Left ventricle myocardium inferior (tissue), 1 donor: ENCODE measurements at places on chromosomes 4 and X. TPM values are rescaled to one million over a fixed set of nuclear protein-coding genes. Genes with fewer than 3 reads are reported as not detected.

GRCh38 chrX:65035446-65035770 is 59.2 kb upstream of the ZC4H2 start:
- no peaks in the 10 kb centered on the region for H3K36me3 ChIP-seq
- H3K4me1 ChIP-seq = no peaks in the 10 kb centered on the region
- H3K27ac ChIP-seq = peak overlapping the region; percentile 63
- peak; percentile 15 for DNase-seq
- peaks cover 8% of the 10 kb centered on the region for H3K27me3 ChIP-seq

GRCh38 chr4:7929118-7929951 is 10.3 kb downstream of the AFAP1 start:
- no peak for DNase-seq
- H3K27me3 ChIP-seq = no peaks in the 10 kb centered on the region
- no peak overlapping the region for H3K27ac ChIP-seq
- H3K4me1 ChIP-seq = peaks cover 15% of the 10 kb centered on the region
- H3K4me3 ChIP-seq = no peak overlapping the region
- H3K36me3 ChIP-seq = peaks cover 5% of the 10 kb centered on the region

GRCh38 chrX:20567108-20567507 is 300.4 kb upstream of the RPS6KA3 start:
- H3K4me3 ChIP-seq = no peak overlapping the region
- H3K27me3 ChIP-seq = no peaks in the 10 kb centered on the region
- no peak overlapping the region for H3K27ac ChIP-seq
- no peak for DNase-seq

DNA sequence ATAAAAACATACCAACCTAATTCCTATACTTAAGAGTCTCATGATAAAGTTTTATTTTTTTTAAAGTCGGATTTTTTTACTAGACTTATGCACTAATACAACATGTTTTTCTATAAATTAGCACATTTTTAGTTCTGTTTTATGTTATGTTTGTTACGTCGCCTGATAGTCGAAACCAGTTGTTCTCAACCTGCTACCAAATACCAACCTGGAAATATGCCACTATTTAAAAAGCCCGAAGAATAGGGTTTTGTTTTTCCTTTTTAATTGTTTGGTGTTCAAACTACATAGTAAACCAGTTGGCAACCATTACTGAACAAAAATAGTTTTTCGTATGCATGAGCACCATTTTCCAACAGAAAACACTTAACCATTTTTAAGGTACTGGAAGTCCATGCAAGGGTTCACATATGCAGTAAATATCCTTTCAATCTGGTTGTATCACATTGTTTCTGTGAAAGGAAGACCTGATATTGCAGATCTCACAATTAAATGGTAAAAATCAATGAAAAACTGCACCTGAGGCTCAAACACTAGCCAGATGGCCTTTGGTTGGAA is 1.4 kb downstream of the WDFY3 start:
- peaks cover 53% of the 10 kb centered on the region for H3K4me1 ChIP-seq
- H3K27me3 ChIP-seq = no peaks in the 10 kb centered on the region
- H3K36me3 ChIP-seq = no peaks in the 10 kb centered on the region
- no peak for DNase-seq
- H3K4me3 ChIP-seq = peak overlapping the region; percentile 92

DNA sequence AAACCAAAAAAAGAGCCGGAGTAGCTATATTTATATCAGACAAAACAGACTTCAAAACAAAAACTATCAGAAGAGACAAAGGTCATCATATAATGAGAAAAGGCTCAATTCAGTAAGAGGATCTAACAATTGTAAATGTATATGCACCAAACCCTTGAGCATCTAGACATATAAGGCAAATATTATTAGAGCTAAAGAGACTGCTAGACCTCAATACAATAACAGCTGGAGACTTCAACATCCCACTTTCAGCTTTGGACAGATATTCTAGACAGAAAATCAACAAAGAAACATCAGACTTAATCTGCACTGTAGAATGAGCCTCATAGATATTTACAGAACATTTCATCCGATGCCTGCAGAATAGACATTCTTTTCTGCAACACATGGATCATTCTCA is 4.8 kb upstream of the PROM1 start:
- peaks cover 3% of the 10 kb centered on the region for H3K4me1 ChIP-seq
- H3K36me3 ChIP-seq = no peaks in the 10 kb centered on the region
- DNase-seq = no peak

GRCh38 chr4:48651914-48652313 is 128.2 kb downstream of the FRYL start:
- H3K36me3 ChIP-seq = no peaks in the 10 kb centered on the region
- no peaks in the 10 kb centered on the region for H3K27me3 ChIP-seq
- peaks cover 62% of the 10 kb centered on the region for H3K4me1 ChIP-seq
- no peak overlapping the region for H3K4me3 ChIP-seq
- H3K27ac ChIP-seq = peak overlapping the region; percentile 34

DNA sequence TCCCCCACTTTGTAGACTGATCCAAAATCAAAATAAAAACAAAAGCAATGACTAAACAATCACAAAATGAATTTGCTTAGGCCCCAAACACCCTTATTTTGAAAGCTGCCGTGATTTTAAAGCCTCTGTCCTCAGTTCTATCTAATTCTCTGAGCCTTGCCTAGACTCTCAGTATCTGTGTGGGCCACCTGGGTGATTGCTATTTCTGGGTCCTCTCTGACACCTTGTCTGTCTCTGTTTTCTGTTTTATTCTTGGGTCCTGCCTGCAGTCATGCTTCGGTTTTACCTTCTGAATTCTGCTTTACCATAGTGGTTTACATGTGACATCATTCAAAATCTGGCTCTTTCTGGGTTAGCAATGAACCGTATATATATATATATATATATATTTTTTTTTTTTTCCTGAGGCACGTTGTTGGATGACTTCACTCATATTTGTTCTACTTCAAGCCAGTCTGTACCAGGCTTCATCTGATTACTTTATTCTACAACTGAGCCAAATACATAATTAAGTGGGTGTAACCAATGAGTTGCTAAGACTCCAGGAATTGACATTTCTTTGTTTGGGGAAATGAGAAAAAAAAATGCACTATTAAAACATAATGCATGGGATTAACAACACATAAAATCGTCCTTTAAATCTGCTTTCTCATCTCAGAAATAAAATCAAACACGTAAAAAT is 710.7 kb upstream of the SLIT2 start:
- no peak for DNase-seq
- no peak overlapping the region for H3K27ac ChIP-seq
- H3K4me3 ChIP-seq = no peak overlapping the region
- no peaks in the 10 kb centered on the region for H3K4me1 ChIP-seq

DNA sequence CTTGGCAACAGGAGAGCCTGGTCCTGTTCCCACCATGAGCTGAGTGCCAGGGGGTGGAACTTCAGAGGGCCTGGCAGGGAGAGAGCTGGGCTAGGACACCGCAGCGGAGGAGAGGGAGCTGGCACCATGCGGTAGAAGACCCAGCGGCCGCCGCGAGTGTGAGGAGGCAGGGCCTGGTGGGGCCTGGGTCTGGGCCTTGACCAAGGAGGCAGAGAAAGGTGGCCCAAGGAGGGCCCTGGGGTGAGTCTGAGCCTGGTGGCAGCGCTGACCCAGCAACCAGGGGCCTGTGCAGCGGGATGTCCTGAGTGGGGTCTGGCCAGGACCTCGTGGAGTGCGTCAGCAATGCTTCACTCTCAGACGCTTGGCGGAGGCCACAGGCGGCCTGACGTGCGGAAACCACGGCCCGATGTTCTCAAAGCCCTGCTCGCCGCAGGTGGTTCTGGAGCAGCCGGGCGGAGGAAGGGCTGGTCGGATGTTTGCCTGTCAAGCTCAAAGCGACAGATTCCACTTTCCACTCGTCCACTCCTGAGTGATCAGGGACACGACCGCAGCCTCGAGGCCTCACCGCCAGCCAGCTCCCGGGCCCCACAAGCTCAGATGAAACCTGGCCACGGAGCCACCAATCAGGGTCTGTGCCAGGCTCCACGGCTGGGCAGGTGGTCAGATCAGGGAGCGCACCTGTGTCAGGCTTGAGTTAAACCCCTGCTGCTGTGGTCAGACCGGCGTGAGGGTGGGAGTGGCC is 20.8 kb downstream of the ATP5ME start:
- no peak for DNase-seq
- no peak overlapping the region for H3K27ac ChIP-seq
- H3K4me1 ChIP-seq = peaks cover 4% of the 10 kb centered on the region
- peaks cover 82% of the 10 kb centered on the region for H3K27me3 ChIP-seq
- no peaks in the 10 kb centered on the region for H3K36me3 ChIP-seq

- no peak for DNase-seq
- H3K27ac ChIP-seq = no peak overlapping the region
- no peaks in the 10 kb centered on the region for H3K4me1 ChIP-seq
- no peak overlapping the region for H3K4me3 ChIP-seq
- no peaks in the 10 kb centered on the region for H3K27me3 ChIP-seq
Measured at GRCh38 chr4:87299898-87300297, 22.8 kb downstream of the HSD17B13 start.

GRCh38 chr4:114964026-114964425 is 149.4 kb downstream of the NDST4 start:
- no peak overlapping the region for H3K27ac ChIP-seq
- DNase-seq = no peak
- no peaks in the 10 kb centered on the region for H3K27me3 ChIP-seq
- no peaks in the 10 kb centered on the region for H3K4me1 ChIP-seq
- H3K36me3 ChIP-seq = no peaks in the 10 kb centered on the region

- H3K4me1 ChIP-seq = peaks cover 44% of the 10 kb centered on the region
- H3K27ac ChIP-seq = peak overlapping the region; percentile 93
- H3K4me3 ChIP-seq = peak overlapping the region; percentile 63
Measured at GRCh38 chr4:87530868-87531267, 1.7 kb upstream of the SPARCL1 start.

Gene SH3RF1
- 8.8 TPM for total RNA-seq

DNA sequence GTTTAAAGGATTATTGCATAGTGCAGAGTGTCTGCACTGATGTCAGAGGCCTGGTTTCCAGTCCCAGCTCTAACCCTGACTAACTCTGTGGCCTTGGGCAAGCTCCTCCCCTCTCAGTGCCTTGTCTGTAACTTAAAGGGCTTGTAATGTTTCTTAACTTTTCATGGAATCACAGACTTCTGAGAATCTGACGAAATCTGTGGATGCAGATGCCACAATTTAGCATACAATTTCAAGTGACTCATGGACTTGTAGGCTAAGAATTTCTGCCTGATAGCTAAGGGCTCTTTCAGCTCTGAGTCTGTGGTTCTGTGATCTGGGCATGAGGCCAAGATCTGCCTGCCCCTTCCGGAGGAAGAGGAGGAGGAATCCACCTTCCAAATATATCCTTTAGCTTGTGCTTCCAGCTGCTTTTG is 236.9 kb downstream of the AR start:
- H3K27ac ChIP-seq = peak overlapping the region; percentile 86
- H3K4me3 ChIP-seq = no peak overlapping the region

GRCh38 chrX:9873952-9874351 is 87.7 kb downstream of the SHROOM2 start:
- DNase-seq = no peak
- H3K27ac ChIP-seq = no peak overlapping the region
- no peak overlapping the region for H3K4me3 ChIP-seq
- H3K27me3 ChIP-seq = no peaks in the 10 kb centered on the region
- no peaks in the 10 kb centered on the region for H3K4me1 ChIP-seq
